Stimulated activated CD8-positive, alpha-beta memory T cell treated with anti-CD3 and anti-CD28 coated beads, Interleukin-4, amount 100 ng/mL, for 4 hours (primary cell): ENCODE measurements at places on chromosomes 6 and 20.

DNA sequence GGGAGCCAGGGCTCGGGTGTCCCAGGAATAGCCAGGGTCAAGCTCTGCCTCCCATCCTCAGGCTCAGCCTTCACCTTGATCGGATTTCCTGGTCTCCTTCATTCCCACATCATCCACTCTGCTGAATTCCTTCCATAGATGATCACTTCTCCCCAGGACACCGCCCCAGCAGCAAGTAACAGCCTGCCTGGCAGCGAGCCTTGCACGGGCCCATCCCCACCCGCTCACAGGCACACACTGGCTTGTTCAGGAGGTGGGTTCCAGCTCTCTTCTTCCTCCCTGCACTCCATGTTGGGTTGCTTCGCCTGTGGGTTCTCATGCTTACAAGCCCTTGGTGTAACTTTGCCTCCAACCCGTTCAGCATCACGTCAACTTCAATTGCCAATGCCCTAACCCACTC, 113.0 kb upstream of the IYD start:
- DNase-seq = no peak

GRCh38 chr6:67184405-67184804, 1450.7 kb upstream of the ADGRB3 start:
- no peak for DNase-seq

GRCh38 chr6:13000537-13000936, 284.0 kb downstream of the PHACTR1 start:
- DNase-seq = no peak

DNA sequence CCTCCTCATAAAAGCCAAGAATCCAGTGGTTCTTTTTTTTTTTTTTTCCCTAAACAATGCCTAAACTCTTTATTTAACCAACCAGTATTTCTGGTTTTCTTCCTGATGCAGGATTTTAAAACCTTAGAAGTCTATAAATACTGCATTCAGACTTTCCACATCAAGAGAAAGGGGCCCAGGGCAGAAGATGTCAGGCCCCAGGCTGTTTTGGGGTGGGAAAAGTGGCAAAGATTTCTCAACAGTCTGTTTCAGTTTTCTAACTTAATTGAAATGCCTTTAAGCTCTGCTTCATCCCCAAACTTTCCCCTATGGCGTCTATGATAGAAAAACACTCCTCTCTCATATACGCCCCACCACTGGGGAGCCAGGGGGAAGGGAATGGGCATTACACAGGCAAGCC, 33.1 kb downstream of the QRSL1 start:
- DNase-seq = no peak
